ENCODE measurements at places on chromosomes 13 and 19. TPM values are rescaled to one million over a fixed set of nuclear protein-coding genes. Genes with fewer than 3 reads are reported as not detected.

GRCh38 chr13:50485979-50486935 lies 357.2 kb downstream of the DLEU7 start:
- no peak for DNase-seq

The ZNF428 gene
- 12.4 TPM for polyA plus RNA-seq

- DNase-seq = no peak
These were observed 849.7 kb downstream of the UQCRFS1 start for GRCh38 chr19:28363254-28363653.

DNA sequence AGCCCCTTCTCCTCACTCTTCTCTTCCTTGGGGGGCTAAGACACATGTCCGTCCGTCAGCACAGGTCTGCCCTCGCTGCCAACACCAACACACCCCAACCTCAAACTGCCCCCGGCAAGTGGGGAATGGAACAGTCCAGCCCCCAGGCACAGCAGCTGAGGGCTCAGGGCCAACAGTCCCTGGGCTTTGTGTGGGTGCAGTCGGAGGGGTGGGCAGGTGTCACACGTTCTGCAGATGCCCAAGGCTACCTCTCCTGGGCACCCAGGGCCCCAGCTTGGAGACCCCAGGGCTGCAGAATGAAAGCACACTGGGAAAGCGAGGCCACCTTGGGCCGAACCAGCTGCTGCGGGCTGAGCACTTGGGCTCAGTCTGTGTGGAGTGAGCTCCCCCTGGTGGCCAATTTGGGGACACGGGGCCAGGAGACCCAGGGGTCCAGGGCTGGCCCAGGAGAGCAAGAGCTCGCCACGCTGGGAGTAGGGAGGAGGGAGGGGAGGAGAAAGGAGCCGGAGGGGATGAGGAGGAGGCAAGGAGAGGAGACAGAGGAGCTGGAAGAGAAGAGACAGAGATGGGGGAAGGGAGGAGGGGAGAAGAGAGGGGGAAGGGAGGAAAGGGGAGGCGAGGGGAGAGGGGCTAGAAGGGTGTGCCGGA lies 14.0 kb upstream of the ATP8B3 start:
- peak; percentile 75 for DNase-seq

- no peak for DNase-seq
These were observed 1.3 kb upstream of the ZFP28 start for GRCh38 chr19:56537442-56537841.

DNA sequence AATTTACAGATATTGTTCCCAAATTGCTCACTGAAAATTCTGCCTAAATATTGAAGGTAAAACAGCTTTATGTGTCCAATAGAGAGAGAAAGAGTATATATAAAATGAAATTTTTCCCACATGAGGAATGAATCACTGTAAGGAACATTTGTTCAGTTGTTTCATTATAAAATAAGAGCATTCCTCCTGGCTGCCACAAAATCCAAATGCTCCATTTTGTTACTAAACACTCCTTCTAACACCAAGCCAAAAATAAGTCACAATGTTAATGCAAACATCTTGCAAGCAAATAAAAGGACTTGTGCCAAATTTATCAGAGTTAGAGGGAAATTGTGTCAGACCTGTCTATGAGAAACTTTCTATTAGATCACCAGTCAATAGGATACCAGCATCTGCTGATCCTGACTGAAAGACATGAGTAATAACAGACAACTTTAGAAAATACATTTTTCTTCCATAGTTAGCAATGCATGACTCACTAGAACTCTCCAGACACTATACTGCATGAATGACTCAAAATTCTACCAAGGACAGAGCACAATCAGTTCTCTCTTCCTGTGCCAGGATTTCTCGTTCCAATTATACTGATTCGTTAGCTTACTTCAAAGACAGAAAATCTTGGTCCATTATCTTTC lies 83.5 kb upstream of the FNDC3A start:
- no peak for DNase-seq

DNA sequence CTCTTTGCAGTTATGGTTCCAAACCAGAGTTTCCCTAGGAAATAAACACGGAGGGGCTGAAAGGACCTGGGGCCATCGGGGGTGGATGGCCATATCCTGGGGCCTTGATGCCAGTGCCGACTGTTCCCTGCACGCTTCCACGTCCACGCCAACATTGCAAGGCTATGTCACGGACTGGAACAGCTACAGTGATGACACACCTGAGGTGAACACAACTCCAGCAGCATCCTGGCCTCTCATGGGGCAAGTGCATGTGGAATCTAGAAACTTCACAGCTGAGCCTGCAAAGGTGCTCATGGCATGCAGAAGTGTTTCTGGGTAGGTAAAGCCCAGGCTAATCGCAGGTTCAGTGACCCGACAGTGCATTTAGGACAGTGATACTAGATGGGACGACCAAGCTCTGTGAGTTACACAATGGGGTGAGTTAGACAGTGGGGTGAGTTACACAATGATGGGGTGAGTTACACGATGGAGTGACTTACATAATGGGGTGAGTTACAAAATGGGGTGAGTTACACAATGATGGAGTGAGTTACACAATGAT lies 52.0 kb upstream of the GAS6 start:
- DNase-seq = no peak

The PLA2G4C gene
- polyA plus RNA-seq = 23.9 TPM

All from psoas muscle (tissue), 8 donors.